ENCODE measurements at places on chromosomes 5 and 9.

DNA sequence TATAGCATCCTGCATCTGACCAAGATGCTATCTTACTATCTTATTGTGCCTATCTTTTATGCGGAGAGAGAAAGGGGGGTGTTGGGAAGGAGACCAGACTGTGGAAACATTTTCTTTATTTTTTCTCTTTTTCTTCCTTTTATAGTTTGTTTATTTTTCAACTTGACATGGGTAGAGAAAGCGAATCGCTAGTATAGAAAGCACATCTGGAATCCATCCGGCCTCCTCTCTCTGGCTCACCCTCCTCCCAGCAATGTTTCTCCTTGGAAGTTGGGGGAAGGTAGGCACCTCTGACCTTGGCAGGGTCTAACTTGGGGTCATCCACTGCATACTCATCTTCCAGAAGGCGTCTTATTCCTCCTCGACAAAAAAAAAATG is 3.9 kb downstream of the S1PR3 start:
- DNase-seq = no peak

- DNase-seq = no peak
These were observed 58.1 kb downstream of the PSAT1 start for GRCh38 chr9:78354989-78355388.

- peak; percentile 17 for DNase-seq
These were observed 5.8 kb upstream of the SNAPC3 start for GRCh38 chr9:15416880-15417279.

GRCh38 chr9:120374239-120374638 is 205.7 kb downstream of the CDK5RAP2 start:
- no peak for DNase-seq

DNA sequence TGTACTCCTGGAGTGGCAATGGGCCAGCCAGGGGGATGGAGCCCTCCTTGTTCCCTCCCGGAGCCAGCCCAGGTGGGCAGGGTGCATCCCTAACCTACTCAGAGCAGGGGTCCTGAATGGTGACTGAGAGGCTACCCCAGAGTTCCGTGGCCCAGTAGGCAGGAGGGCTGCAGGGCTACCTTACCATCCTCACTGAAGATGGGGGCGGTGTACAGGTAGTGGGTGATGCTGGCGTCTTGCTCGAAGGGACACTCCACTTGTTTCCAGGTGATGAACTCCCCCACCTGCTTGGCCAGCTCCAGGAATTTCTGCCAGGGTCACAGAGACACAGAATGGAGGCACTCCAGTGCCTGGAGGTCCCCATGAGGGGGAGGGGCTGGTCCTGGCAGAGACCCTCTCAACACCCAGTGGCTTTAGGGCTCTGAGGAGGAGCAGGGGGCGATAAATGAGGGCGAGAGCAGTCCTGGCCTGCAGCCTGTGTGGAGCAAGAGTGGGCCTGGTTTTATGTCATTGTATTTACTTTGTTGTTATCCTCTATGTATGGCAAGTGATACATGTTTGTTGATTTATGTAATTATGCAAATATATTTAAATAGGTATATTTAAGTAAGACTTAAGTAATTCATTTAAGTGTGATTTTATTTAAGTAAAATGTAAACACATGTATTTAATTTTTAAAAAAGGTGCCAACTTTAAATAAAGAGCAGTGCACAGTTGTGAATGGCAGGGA is 39.9 kb upstream of the RNF130 start:
- DNase-seq = no peak

- no peak for DNase-seq
These were observed 4.2 kb upstream of the HAVCR2 start for GRCh38 chr5:157113002-157113401.

DNA sequence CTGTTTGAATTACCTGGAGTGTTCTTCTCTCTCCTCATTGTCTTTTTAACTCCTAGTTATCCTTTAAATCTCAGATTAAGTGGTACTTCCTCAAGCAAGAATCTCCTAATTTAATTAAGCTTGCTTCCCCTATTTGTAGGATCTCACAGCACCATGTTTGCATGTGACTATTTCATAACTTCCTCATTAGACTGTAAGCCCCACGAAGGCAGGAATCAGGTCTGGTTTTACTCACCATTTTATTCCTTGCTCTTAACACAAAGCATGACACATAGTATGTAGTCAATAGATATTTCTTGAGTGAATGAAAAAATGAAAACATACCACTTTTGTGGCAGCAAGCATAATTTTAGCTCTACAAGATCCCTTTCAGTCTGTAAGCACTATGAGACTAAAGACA is 1.3 kb upstream of the ERMP1 start:
- no peak for DNase-seq

DNA sequence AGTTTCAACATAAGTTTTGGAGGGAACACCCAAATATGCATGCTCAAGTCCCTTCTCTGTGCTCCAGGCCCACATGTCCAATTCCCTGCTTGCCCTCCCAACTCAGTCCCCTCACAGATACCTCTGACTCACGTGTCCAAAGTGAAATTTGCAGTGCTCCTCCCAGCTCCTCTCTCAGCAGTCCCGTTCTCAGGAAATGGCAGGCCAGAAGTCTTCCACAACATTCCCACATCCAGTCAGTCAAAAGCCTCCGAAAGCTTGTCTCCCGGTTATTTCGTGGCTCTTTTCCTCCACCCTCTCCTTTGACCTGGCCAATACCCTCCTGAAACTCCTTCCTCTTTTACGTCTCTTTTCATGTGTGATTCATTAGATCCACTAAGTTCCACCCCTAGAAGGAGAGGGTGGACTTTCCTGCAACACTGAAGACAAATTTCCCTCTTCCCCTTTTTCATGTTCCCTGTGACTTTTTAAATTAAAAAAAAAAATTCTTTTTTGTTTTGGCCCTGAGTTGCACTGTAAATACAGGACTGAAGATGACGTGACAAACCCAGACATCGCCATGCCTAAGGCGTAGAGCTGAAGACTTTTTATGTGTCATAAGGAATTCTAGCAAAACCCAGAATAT is 12.8 kb upstream of the MGAT1 start:
- no peak for DNase-seq

GRCh38 chr5:59608745-59609144 is 284.8 kb downstream of the PDE4D start:
- no peak for DNase-seq

GRCh38 chr5:139707445-139708003 is 59.4 kb downstream of the CXXC5 start:
- no peak for DNase-seq

DNA sequence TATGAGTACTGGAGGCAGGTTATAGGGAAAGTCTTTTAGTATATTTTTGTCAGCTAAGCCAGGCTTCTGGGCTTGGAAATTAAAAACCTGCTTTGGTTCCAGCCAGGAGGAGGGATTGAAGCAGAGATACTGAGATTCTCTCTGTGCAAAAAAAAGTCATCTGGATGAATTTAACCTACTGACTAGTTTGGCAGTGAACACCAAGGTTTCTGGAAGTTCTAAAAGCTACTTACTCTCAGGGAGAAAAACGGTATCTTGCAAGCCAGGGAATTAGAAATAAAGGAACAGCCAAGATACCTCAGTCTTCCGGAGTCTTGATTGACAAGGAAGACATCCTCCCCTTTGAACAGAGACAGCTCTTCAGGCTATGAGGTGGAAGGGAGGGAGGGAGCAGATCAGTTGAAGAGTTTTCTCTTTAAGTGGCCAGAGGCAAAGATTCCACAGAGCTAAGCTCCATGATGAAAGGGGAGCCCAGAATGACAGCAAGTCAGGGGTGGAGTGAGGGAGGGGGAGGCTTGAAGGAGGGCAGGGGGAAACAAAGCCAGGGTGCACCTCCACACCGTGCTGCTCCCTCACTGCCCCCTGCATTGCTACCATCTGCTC is 8.3 kb upstream of the ZBTB34 start:
- DNase-seq = no peak

- no peak for DNase-seq
These were observed 234.8 kb downstream of the GLIS3 start for GRCh38 chr9:4065054-4065453.

- DNase-seq = no peak
These were observed 24.0 kb downstream of the NFIB start for GRCh38 chr9:14289916-14290315.

DNA sequence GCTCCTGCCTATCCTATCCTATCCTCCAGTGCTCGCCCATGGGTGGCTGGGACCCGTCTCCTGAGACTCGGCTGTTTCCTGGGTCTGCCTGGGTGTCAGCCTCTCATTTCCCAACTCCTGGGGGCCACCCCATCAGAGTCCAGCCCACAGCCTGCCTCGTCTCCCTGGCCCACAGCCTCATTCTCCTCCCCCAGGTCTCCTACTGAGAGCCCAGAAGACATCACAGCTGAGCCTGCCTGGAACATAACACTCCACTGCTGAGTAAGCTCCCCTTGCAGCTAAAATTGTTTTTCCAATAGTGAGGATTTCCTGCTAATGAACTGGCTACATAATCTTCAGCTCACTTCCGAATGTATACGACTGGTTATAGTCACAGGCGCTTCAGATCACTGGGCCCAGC is 95.3 kb downstream of the TTLL11 start:
- no peak for DNase-seq

DNA sequence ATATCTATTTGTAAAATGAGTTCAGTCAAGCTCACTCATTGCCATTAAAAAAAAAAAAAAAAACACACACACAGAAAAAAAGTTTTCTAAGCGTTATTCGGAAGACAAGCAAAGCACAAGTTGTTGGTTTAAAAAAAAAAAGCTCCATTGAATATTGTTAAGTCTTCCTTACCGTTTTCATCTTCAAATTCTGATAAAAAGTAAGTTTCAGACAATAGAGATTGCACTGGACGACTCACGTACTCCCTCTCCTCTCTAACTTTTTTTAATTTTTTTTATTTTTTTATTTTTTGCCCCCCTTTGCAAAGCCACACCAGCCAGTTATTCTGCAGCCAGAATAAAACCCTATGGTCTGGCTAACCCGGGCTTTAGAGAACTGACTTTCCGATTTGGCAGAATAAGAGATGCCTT is 544 bp downstream of the ADAMTS6 start:
- no peak for DNase-seq

DNA sequence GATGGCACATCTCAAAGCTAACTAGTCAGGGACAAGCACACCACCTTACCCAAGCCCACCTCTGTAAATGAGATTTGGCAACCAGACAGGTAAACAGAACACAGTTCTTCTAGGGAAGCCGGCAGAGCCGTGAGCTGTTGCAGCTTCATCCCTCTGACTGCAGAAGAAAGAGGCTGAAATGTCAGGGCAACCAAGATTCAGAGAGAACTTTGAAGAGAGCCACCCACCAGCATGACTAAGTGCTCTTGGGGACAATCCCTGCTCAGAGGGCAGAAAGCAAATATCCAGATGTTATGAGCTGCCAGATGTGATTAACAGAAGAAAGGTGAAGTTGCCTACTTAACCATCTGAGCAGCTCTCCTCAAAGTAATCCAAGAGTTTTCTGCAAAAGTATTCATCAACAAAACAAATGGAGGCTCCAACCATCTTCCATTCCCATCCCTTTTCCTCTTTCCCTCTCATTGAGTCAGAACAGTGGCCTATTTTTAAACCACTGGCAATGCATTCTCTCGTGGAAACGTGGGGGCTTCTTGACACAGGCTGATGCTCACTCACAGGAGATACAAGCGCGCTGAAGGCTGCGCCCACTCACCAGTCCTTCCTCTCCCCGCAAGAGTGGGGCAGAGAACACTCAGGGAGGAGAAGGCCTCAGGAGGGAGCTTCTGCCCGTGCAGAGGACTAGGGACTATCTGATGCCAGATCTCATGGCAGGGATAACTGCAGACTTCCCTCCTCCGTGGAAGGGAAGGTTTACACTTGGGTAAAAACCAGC is 57.1 kb downstream of the SLIT3 start:
- no peak for DNase-seq

DNA sequence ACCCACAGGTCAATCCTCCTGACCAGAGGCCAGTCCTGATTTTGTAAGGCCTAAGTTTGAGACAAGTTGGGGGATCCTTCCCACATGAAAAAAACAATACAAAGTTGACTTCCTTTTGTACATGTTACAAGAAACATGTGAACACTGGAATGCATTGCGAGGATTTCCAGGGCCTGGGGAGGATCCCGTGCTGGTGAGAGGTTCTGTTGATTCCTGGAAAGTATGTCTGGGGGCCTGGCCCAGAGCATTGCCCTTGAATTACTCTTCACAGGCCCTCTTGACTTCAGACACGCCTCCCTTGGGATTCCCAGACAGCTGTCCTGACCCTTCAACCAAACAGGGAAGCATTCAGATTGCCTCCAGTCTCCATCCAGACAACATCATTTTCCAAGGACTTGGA is 234.2 kb upstream of the IRX2 start:
- DNase-seq = no peak

- no peak for DNase-seq
These were observed 4.3 kb upstream of the RMND5B start for GRCh38 chr5:178126556-178126955.

DNA sequence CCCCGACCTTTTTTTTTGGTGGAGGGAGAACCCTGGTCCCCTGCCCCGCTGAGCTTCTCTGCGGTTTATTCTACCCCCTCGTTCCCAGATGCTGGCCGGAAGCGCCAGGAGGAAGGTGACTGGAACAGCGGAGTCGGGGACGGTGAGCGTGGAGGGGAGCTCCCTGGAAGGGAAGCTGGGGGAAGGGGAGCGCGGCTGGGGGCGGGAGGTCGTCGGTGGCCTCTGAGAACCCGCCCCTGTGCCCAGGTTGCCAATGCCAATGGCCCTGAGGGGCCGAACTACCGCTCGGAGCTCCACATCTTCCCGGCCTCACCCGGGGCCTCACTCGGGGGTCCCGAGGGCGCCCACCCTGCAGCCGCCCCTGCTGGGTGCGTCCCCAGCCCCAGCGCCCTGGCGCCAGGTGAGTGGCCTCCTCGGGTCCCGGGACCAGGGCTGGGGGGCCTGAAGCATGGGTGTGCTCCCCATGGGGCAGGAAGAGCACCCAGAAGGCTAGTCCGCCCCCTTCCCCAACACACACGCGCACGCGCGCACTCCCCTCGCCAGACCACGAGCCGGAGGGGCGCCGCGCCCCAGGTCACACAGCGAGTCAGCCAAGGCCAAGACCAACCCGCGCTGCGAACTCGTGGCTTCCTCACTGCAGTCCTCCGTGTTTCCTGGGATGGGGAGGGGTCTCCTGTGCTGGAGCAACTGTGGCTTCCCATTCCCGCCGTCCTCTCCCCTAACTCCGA is 10.6 kb downstream of the MYOZ3 start:
- no peak for DNase-seq

- no peak for DNase-seq
These were observed 34.4 kb downstream of the COL23A1 start for GRCh38 chr5:178555771-178556211.

- no peak for DNase-seq
These were observed 266.0 kb downstream of the EFNA5 start for GRCh38 chr5:107404595-107405374.

- DNase-seq = no peak
These were observed 48.6 kb downstream of the AMBP start for GRCh38 chr9:114029311-114030170.

DNA sequence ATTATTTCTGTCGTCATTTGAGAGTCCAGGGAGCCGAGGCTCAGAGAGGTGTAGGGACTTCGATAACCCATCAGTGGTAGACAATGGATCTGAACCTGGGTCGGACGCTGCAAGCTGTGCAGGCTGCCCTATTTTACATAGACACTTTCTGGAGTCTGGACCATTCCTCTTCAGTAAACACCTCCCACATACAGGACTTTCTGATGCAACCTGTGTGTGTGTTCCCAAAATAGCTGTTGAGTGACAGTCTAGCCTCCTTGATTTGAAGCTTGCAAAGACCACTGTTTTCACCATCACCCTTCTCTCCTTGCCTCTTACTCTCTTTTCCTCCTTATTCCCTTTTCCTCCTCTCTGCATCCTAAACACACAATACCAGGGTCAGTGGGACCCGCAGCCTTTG is 30.7 kb downstream of the CFAP77 start:
- DNase-seq = no peak
